ENCODE measurements at places on chromosomes 2 and 18.

- no peaks in the 10 kb centered on the region for H3K27me3 ChIP-seq
- no peak overlapping the region for H3K4me3 ChIP-seq
- H3K36me3 ChIP-seq: no peaks in the 10 kb centered on the region
- DNase-seq: no peak
- H3K27ac ChIP-seq: no peak overlapping the region
These were observed 462.1 kb upstream of the ID2 start for GRCh38 chr2:8219631-8220355.

DNA sequence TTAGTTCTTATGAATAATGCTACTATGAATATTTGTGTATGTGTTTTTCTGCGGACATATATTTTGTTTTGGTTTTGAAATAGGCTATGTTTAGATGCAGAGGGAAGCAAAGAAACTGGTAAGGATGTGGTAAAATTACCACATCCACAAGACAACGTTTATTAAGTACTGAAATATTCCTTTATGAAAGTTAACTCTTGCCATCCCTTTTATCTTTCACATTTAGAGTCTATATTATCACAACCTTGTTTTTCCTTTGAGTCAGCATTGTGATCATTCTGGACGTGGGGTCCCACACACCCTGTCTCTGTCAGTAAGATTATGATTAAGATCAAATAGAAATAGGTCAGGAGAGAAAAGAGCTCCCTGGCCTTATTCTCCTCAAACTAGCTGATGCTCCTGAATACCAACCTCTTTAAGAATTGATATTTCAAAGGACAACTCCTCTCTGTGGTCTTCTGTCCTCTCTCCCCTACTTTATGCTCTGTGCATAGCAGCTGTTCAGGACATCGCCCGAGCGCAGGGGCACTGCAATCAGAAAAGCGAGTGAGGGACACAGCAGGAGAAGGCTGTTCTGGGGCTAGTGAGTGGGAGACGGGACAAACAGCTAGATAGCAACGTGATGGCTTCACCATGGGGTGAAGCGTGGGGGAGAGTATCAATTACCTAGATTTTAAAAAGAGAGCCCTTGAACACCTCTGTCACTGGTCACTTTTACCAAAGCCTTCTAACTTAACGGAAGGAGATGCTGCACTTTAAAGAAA lies 12.2 kb downstream of the METAP1D start:
- H3K4me1 ChIP-seq: peaks cover 6% of the 10 kb centered on the region
- no peak overlapping the region for H3K4me3 ChIP-seq

GRCh38 chr18:46706968-46707367 lies 49.9 kb downstream of the ST8SIA5 start:
- DNase-seq: no peak
- H3K36me3 ChIP-seq: no peaks in the 10 kb centered on the region
- H3K4me1 ChIP-seq: no peaks in the 10 kb centered on the region
- H3K27me3 ChIP-seq: no peaks in the 10 kb centered on the region

GRCh38 chr18:35876243-35876642 lies 96.2 kb upstream of the RMP24 start:
- H3K27ac ChIP-seq: no peak overlapping the region
- H3K27me3 ChIP-seq: no peaks in the 10 kb centered on the region

DNA sequence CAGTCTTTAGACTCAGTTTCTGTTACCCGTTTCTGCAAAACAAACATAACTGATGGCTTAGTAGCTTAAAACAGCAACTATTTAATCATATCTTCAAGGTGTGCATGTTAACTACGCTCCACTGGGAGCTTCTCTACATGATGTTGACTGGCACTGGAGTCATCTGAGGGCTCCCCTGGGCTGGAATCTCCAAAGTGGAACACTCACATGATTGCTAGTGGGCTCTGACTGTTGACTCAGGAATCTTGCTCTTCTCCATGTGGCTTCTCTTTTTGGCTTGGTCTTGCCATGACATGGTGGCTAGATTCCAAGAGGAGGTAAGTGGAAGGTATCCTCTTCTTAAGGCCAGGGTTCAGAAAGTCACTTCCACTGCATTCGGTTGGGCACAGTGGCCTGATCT lies 160.8 kb downstream of the PMAIP1 start:
- H3K4me1 ChIP-seq: no peaks in the 10 kb centered on the region
- no peak overlapping the region for H3K27ac ChIP-seq
- DNase-seq: no peak
- H3K36me3 ChIP-seq: no peaks in the 10 kb centered on the region
- no peaks in the 10 kb centered on the region for H3K27me3 ChIP-seq
- H3K4me3 ChIP-seq: no peak overlapping the region

DNA sequence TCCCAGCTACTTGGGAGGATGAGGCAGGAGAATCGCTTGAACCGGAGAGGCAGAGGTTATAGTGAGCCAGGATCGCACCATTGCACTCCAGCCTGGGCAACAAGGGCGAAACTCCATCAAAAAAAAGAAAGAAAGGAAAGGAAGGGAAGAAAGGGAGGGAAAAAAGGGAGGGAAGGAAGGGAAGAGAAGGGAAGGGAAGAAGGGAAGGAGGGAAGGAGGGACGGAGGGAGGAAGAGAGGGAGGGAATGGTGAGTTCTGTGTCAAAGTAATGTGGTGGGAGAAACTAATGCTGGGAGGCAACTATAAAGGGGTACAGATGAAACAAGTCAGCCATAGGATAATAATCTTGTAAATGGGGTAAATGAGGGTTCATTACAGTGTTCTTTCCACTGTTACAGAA lies 45.7 kb downstream of the MEMO1 start:
- no peak for DNase-seq
- no peak overlapping the region for H3K4me3 ChIP-seq
- H3K27ac ChIP-seq: no peak overlapping the region
- no peaks in the 10 kb centered on the region for H3K27me3 ChIP-seq
- no peaks in the 10 kb centered on the region for H3K36me3 ChIP-seq
- H3K4me1 ChIP-seq: no peaks in the 10 kb centered on the region

- H3K27me3 ChIP-seq: peaks cover 4% of the 10 kb centered on the region
- peaks cover 5% of the 10 kb centered on the region for H3K4me1 ChIP-seq
- H3K36me3 ChIP-seq: no peaks in the 10 kb centered on the region
- DNase-seq: no peak
- no peak overlapping the region for H3K4me3 ChIP-seq
- no peak overlapping the region for H3K27ac ChIP-seq
These were observed 10.6 kb upstream of the TEX51 start for GRCh38 chr2:126888046-126888445.

DNA sequence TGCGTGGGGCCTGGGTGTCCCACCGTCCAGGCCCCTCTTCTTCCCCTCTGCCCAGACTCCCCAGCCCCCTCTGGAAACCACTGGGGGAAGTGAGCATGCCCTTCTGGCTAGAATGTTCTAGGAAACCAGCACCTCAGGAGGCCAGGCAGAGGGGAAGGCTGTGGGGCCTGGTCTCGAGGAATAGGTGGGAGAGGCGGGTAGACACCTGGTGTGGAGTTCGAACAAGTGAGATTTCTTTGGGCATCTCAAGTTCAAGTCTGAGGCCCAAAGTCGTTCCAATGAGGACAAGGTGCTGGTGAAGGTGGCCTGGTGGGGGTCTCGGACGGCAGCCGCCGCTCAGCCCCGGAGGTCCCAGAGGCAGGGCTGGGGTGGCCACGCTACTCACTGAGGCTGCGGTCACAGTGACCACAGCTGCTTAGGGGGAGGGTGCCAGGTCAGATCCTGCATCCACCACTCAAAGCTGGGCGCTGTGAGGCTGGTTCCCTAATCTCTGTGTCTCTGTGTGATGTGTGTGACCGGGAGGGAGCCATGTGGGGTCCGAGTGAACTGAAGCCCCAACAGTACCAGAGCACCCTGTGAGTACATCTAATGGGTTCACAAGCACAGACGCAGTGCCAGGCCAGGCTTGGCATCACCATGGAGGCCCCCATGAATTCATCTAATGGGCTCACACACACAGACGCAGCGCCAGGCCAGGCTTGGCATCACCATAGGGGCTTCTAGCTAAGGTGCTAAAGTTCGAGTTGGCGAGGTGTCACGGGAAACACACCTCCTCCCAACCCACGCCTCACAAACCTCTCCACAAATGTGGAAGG lies 26.5 kb upstream of the PXDN start:
- peaks cover 18% of the 10 kb centered on the region for H3K4me1 ChIP-seq
- H3K36me3 ChIP-seq: no peaks in the 10 kb centered on the region
- H3K27ac ChIP-seq: no peak overlapping the region
- no peaks in the 10 kb centered on the region for H3K27me3 ChIP-seq

- peak; percentile 51 for DNase-seq
- no peak overlapping the region for H3K4me3 ChIP-seq
- H3K27me3 ChIP-seq: no peaks in the 10 kb centered on the region
- H3K4me1 ChIP-seq: peaks cover 9% of the 10 kb centered on the region
- H3K36me3 ChIP-seq: peaks cover 48% of the 10 kb centered on the region
These were observed 81.2 kb downstream of the ADD2 start for GRCh38 chr2:70686577-70687460.

DNA sequence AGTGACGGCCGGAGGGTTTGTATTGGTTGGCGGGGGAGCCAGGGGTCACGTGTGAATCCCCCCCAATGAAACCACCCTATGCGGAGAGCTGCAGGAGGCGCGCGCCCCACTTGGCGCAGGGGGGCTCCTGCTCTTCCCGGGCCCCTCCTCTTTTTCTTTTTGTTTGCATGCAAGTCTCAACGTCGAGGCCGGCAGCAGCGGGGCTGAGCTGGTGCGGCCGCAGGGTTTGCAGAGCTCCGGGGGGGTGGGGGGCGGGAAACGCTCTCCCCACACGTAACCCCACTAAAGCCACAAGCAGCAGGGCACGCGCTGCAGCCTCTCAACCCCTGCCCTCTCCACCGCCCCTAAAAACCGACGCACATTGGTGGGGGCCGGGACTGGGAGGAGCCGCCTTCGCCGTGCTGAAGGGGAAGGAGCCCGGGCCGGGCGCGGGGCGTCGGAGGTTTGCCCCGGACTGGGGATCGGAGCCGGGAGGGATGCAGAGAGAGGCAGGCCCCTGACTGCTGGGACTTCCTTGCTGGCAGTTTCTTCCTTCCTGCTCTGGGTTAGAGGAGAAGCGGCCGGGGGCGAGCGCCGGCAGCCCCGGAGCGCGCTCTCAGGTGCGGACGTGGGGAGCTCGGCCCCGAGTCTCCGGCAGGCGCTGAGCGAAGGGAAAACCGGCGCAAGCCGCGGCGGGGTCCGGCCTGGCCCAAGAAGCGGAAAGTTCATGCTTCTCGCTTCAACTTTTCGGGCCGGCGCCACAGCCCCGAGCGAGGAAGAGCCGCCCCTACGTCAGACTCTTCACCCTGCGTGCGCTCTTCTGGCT lies 864 bp downstream of the LBH start:
- 0 out of 2 replicates have a peak, but pooled peaks cover 2% of the 10 kb centered on the region for H3K36me3 ChIP-seq
- H3K27ac ChIP-seq: 0 out of 2 replicates have a peak overlapping the region, but pooled peaks have one; percentile 7
- H3K27me3 ChIP-seq: peaks cover 24% of the 10 kb centered on the region
- H3K4me3 ChIP-seq: peak overlapping the region; percentile 81
- peaks cover 3% of the 10 kb centered on the region for H3K4me1 ChIP-seq
- DNase-seq: peak; percentile 75

DNA sequence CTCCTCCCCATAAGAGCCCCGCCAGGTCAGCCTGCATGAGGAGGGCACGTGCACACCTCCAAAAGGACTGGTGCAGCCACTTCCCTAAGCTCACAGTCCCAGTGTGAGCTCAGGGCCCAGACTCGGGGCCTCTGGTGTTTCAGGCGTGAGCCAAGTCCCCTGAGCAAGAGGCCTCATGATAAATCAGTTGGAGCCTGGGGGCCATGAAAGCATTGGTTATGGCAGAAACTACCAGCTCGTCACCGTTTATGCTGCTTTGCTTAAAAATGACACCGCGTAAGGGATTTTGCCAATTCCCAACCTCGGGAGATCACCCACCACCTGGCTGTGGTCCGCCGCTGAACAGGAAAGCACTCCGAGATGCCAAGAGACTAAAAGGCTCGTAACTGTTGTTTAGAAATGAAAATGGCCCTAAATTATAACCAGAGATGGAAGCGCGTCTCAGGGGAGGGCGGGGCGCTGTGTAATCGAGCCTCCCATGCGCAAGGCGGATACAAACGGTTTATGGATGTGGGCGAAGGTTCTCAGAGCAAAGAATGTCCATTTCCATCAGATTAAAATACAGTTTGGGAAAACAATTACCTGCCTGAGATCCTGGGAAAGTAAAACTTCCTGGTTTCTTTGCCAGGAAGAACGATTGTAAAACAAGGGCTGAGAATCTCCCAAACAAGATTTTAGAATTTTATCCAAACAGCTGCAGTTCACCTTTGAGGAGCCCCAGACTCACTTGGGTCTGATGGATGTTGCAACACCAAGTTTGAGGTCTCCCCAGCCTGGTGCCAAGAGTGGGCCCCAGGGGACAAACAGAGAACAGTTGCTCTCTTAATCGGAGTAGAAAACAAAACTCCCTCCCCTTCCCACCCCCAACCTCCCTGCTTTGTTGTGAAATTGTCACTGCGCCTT lies 141.4 kb downstream of the BCL2 start:
- peaks cover 8% of the 10 kb centered on the region for H3K4me1 ChIP-seq
- no peaks in the 10 kb centered on the region for H3K36me3 ChIP-seq
- no peaks in the 10 kb centered on the region for H3K27me3 ChIP-seq
- H3K27ac ChIP-seq: no peak overlapping the region
- no peak overlapping the region for H3K4me3 ChIP-seq

GRCh38 chr2:194260185-194260584 lies 1396.8 kb upstream of the SLC39A10 start:
- no peaks in the 10 kb centered on the region for H3K27me3 ChIP-seq
- H3K36me3 ChIP-seq: no peaks in the 10 kb centered on the region
- no peaks in the 10 kb centered on the region for H3K4me1 ChIP-seq
- H3K4me3 ChIP-seq: no peak overlapping the region

- H3K36me3 ChIP-seq: no peaks in the 10 kb centered on the region
- DNase-seq: no peak
- H3K27ac ChIP-seq: no peak overlapping the region
- H3K4me1 ChIP-seq: no peaks in the 10 kb centered on the region
These were observed 95.9 kb upstream of the SIX2 start for GRCh38 chr2:45105050-45105582.
